Iris pigment epithelial cell (primary cell): ENCODE measurements at places on chromosomes 11 and 22.

DNA sequence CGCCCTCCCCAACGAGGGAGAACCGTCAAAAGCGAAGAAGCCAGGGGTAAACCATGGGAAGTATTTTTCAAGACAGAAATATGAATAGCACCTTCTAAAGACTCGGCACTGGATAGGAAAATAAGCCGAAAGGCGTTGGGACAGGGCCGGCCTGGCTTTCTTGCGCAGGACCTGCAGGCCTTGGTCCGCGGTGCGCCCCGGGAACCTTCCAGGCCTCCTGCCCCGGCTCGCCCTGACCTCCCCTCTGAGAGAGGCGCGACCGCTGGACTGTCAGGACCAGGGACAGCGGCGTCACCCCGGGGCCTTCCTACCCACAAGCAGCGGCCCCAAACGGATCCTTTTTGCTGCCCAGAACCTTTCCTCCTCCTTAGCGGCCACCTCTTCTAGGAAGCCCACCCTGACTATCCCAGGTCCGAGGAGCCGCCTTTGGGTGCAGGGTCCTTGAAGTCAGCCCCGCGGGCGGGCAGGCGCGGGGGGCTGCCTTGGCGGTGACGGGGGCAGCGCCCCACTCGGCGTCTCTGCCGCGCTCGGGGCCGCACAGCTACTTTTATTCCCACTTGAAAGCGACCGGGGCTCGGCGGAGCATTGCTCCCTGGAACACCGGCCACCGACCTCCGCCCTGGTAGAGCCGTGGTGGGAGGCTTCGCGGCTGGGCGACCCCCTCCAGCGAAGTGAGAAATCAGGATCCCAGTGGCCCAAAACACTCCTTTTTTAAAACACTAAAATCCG, 650 bp upstream of the MAPK11 start:
- DNase-seq, result peak; percentile 71

DNA sequence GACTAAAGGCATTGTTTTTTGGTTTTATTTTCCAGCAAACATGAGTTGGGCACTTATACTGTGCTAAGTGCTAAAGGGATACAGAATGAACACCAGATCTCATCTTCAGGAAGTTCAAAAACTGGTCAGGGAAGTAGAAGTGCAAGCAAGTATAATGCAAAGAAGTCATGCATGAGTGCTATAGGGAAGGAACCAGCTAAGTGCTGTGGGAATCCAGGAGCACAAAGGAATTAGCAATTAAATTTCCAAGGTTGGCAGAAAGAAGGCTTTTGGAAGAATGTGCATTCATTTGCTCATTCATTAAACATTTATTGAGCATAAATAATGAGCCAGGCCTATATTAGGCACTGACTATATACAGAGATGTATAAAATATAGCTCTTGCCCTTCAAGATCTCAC, 143.7 kb upstream of the ARHGAP42 start:
- DNase-seq, result no peak

DNA sequence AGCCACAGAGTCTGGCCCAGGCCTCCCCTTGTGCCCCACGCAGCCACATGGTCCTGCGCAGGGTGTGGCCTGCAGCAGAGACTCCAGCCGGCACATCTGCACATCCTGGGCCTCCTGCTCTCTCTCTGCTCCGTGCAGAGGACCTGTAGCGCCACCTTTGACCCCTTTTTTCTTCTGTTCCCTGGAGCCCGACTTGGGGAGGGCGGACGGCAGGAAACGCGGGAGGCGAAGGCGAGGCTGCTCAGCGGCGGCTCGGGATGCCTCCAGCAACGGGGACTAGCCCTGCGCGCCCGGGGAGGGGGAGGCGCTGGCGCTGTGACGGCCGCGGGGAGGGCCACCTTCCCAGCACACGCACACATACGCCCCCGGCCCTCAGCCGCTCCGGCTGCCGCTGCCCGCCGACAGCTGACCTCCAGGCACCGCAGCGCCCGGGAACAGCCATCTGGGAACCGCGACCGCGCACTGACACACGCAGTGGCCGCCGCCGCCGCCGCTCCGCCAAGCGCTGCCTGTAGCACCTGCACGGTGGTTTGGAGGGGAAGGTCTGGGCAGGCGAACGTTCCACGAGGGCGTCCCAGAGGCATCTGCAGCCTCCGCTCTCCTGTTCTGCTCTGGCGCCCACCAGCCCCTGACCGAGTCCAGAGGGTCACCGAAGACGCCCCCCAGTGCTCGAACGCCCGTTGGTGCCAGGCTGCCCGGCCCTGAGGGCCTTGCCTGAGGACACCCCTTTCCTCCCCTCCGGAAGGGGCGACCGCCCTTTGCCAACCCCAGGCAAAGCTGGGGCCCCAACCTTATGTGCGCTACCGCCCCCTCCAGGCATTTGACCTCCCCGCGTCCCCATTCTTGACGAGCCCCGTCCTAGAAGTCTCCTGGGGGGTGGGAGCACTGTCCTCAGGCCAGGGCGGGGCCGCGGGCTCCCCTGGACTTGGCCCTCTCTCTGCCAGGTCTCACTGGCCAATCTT, 16.9 kb upstream of the C22orf42 start:
- no peak for DNase-seq

DNA sequence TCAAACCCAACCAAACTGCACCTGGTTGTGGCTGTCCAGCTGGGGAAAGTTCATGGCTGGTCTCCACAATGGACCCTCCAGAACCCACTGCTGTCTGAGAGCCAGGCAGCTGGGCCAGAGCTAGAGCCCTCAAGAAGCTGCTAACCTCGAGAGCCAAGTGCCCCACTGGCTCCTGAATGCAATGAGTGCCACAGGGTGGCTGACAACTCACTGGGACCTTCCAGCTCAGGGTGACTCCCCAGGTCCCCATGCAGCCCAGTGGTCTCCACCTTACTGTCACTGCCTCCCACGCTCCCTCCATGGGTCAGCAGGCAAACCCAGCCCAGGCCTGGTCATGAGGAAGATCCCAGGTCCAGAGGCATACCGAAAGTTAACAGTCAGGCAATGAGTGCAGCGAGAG, 8.0 kb upstream of the CHST1 start:
- DNase-seq, result no peak

DNA sequence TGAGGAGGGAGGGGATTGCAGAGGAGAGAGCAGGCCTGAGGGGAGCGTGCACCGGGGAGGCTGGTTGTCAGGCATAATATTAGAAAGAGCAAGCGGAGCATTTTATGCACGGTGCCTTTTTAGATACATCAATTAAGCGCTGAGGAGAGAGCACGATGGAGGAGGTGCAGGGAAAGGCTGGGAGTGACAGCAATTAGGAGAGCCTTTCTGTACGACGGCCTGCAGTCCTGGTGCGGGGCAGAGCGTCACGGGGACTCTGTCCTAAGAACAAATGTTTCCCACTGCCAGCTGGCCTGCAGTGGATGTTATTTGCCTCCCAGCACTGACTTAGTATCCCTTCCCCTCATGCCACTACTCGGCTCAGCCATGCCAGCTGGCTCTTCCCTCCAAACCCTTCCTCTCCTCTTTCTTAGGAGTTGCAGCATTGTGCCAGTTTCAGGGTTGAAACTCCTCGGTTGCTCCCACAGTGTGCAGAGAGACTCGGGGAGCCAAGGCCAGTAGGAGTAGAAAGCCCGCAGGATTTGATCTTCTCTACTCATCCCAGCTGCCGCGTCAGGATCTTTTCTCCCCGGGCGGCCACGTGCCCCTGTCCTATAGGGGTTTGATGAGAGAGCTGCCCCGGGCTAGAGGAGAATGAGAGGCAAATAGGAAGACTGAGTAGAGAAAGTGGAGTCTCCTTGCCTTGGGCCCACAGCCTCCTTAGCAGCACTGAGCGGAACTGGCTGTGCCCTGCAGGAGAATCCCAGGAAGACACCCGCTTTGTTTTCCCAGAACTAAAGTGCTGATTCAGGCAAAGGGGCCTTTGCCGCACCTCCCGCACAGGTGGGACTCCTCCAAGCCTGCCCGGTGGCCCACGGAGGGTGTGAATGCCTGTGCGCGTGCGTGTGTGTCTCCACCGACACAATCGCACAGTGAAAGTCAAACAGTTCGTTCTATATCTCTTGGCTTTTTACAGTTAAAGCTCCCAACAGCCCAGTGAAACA, 875.3 kb downstream of the NTM start:
- DNase-seq, result no peak

- no peak for DNase-seq
Measured at GRCh38 chr11:72730737-72731136, 21.5 kb downstream of the ARAP1 start.

GRCh38 chr11:18137186-18137800, 4.9 kb downstream of the MRGPRX3 start:
- no peak for DNase-seq

DNA sequence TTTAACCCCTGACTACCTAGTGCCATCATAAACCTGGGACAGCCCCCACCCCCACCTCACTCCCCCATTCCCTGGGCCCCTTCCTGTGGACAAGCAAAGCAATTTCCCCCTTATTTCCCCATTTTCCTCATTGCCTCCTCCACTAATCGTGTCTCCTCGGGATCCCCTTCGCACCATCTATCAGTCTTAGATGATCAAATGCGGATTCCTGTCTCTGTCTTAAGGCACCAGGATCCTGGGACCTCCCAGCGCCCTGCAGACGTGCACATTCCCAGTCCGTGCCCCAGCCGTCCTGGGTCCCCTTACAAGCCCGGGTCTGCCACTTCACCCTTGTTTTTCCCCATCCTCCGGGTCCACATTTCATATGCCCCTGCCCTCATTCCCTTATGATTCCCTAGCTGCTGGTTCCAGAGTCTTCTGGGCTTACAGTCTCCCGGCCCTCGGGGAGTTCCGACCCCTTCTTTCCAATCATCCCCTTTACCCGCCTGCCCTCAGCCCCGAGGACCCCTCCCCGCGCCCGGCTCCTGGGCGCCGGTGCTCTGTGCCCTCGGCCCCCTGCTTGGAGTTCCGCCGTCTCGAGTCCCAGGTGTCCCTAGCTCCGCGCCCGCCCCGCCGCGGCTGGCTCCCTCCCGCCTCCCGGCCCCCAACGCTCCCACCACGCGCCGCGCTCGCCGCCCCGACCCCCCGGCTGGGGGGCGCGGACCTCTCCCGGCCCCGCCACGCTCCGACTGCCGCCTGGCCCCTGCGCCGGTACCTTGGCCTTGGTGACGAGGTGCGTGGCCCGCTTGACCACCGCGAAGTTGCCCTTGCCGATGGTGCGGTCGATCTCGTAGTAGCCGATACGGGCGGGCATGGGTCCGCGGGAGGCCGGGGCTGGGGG, 599 bp downstream of the SIK3 start:
- no peak for DNase-seq

GRCh38 chr11:26994631-26995095, 751 bp downstream of the FIBIN start:
- peak; percentile 65 for DNase-seq

DNA sequence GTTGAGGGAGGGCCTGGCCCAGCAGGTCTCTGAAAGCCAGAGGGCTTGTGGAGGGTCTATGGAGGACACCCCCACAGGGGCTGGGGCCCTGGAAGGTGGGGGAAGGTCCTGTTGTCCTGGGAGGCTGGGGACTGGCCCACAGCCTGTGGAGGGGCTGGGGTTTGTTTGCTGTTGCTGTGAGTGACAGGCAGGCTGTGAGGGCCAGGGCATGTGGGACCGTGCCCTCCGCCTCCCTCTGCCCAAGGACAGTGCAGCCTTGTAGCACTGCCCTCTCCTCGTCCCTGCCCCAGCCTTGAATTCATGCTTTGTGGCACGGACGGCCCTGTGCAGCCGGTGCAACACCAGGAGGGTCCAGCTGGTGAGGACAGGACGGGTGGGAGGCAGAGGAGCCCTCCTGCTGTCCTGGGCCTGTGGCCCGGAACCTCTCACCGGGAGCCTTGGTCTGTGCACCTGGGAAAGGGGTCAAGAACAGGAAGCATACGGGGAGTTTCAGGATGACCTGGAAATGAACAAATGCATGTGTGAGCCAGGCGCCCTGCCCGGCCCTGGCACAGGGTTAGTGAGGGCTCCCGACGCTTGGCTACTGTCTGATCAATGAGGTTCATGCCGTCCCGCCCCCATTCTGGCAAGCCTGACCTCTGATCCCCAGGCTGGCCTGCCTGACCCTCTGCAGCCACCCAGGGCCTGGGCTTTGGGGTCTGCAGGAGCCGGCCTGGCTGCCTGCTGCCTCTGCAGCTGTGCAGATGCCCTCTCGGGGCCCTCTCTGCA, 37.4 kb upstream of the PRODH start:
- DNase-seq, result no peak

- DNase-seq, result peak; percentile 85
Measured at GRCh38 chr22:28009272-28009827, 90.3 kb upstream of the PITPNB start.

DNA sequence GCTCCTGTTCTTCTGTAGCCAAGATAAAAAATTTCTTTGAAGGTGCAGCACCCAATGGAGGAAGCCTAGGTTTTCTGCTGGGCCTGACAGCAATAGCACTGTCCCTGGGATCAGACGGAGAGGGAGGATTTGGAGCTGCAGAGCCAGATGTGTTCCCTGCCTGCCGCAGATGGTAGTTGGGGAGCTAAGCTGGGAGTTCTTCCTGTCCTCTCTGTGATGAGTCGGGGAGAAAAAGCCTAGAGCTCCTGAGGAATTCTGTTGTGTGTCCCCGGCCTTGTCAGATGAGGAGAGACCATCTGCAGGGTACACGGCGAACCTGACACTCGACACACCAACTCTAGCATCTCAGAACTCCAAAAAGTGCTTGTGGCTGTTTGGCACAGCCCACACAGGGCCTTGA, 103.8 kb upstream of the CRYBB3 start:
- no peak for DNase-seq
